IMR-90 (cell line): ENCODE measurements at places on chromosomes 1 and 21. TPM values are rescaled to one million over a fixed set of nuclear protein-coding genes. Genes with fewer than 3 reads are reported as not detected.

Gene KLF18
- polyA plus RNA-seq, result not detected in 2 replicates

Gene CLCA4
- not detected in 2 replicates for polyA plus RNA-seq

Gene FOXO6
- polyA plus RNA-seq, result not detected in 2 replicates

Gene WDR64
- not detected in 2 replicates for polyA plus RNA-seq

Gene FAM3B
- not detected in 2 replicates for polyA plus RNA-seq
